ENCODE measurements at places on chromosomes 2 and 18.

GRCh38 chr2:175690113-175690837, 311.8 kb downstream of the LNPK start:
- DNase-seq, result peak; percentile 33

- DNase-seq, result no peak
Observed at GRCh38 chr2:174874085-174874484, 109.8 kb upstream of the CHRNA1 start.

DNA sequence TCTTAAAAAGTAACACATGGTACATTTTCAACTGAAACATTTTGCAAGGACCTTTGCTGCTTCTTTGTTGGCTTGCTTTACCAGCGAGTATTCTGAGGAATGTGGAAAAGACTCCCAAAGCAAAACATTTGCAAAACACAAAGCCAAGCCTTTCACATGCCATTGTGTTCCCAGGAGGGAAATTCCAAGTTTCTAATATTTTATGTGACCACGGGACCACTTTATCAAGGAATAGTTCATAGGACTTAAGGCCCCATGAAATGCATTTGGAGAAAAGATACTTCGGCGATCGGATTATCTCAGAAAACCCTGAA, 26.2 kb downstream of the CYP27C1 start:
- DNase-seq, result no peak

GRCh38 chr2:60992985-60993392, 24.5 kb upstream of the PEX13 start:
- no peak for DNase-seq

DNA sequence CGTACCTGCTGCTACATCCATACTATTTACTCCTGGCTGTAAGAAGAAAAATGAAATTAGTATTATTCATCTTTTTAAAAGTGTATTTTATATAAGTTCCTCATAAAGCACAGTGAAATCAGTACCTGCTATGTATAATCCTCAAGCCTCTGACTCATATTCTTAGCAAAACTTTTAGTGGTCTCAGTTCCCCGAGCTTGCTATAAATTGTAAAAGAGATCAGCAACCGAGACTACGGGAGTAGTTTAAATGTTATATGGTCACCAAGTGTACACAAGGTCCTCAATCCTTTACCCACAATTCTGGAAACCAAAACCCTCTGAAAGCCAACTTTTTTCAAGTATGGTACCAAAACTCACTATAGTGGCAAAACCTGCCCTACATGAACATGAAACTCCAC, 24.2 kb downstream of the PRPF40A start:
- no peak for DNase-seq

- DNase-seq, result no peak
Observed at GRCh38 chr2:105102963-105103421, 65.1 kb downstream of the MRPS9 start.

DNA sequence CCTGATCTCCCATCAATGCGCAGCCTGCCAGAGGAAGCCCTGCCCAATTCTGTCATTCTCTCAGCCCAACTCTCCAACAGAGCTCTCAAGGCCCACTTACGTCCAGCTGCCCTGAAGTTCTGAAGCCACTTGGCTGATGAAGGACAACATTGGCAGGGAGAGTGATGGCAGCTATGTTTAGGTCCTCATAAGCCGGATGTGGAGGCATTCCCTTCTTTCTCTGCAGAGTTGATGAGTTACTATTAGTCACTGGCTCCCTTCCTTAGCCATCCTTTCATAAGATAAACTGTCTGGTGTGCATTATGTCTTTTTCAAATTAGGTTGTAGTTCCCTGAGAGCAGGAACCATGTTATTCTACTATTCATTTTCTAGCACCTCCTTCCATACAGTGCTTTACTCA, 22.5 kb upstream of the TACR1 start:
- DNase-seq, result no peak

DNA sequence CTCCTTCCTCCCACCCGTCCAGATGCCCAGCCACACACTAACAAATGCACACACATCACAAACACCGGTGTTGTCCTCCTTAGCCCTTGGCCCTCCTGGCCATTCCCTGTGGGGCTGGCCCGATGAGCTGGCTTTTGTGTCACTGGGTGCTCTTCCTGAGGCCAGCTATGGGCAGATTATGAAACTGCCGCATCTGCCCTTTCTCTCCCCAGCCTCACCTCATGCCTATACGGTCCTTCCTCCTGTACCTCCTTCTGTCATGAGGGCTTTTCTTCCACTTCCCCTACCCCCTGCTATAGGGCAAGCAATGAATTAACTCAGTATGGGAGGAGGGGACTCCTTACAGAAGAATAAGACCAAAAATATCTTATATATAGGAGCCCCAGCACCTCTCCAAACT, 10.3 kb upstream of the INO80C start:
- no peak for DNase-seq

- DNase-seq, result no peak
Observed at GRCh38 chr2:128735296-128735960, 416.8 kb upstream of the HS6ST1 start.

DNA sequence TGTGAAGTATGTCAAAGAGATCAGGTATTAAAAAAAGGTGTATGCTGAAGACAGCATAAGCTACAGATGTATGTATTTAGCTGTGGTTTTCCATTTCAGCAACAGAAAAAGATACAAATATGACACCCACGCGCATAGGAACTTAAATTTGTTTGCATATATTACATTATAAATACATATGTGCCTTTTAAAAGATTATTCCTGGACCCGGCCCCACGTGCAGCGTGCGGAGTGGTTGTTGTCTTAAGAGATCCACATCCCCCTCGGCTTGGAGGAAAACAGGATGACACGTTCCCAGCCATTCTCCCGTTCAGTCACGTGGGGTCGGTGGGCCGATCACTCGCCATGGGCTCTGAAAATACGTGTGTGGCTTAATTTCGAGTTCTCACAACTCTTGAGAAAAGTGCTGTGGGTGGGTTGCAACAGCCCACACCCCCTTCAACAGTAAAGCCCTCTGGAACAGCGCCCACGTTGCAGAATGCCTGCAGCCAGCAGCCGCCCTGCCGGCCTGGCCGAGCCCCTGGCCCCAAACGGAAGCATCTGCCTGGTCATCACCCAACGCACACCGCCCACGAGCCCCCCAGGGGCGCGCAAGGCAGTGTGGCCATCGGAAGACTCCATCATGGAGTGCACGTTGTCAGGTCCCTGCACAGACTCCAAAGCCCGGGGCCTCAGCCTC, 18.6 kb upstream of the KCNG2 start:
- no peak for DNase-seq

DNA sequence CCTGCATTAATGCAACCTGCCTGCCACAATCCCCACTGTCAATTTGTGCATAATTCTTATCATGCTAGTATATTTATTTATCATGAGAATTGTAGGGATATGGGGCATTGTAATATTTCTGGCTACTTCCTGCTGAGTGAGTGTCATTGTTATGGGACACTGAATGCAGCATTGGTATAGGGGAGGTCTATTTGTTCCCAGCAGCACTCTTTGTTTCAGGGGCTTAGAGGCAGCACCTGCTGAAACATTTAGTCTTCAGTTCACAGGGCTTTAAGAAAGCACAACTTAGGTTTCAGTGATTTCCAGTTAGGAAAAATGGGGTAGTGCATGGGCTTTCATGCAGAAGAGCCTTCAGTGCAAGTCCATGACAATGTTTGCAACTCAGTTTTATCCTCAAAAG, 23.6 kb downstream of the SULT1C3 start:
- DNase-seq, result no peak

DNA sequence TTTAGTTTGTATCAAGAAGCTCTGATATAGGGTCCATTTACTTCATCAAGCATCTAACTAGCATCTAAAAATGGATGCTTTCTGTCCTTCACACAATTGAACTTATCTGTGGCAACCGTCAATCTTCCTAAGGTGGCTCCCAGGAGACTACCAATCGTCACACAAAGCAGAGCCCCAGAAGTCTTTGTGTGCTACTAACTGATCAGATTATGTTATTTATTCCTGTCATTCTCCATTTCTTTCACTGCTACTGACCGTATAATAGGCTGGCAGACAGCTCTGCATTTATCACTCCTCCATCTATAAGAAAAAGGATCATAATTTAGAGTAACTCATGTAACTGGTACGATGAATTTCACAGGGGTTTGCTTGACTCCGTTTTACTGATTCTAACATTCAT, 585.0 kb upstream of the NXPH2 start:
- DNase-seq, result no peak

- DNase-seq, result no peak
Observed at GRCh38 chr2:112879491-112880041, 31.4 kb upstream of the IL37 start.

DNA sequence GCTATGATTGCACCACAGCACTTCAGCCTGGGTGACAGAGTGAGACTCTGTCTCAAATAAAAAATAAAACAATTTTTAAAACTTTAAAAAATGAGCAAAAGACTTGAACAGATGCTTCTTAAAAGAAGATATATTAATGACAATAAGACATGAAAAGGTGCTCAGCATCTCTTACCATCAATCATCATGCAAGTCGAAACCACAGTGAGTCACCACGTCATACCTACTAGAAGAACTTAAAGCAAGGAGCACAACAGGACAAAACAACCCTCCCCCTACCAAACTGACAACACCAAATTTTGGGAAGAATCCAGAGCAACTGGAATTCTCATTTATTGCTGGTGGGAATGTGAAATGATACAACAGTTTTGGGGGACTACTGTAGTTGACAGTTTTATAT, 251.6 kb downstream of the BCL2 start:
- no peak for DNase-seq

GRCh38 chr2:20930928-20931327, 108.0 kb upstream of the LDAH start:
- no peak for DNase-seq

DNA sequence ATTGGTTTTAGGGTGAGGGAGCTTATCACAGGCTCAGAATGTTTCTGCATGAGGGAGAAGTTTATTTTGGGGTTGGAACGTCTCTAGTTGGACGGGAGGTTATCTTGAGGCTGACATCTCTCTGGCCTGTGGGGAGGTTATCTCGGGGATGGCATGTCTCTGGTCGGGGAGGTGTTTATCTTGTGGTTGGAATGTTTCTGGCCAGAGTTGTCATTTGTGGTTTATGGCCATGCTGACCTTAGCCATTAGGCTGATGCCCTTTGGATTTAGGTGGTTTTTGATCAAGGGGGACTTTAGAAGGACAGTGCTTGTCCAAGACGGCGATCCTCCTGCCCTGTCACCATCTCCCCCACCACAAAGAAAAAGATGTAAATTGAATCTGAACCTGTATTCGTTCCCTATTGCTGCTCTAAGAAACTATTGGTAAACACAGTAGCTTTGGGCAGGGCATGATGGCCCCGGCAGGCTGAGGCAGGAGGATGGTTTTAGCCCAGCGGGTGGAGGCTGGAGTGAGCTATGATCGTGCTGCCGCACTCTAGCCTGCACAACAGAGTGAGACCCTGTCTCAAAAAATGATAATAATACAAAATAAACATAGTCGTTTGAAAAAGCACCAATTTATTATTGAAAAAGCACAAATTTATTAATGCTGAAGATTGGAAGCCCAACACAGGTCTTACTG, 17.8 kb upstream of the MPPE1 start:
- DNase-seq, result no peak

DNA sequence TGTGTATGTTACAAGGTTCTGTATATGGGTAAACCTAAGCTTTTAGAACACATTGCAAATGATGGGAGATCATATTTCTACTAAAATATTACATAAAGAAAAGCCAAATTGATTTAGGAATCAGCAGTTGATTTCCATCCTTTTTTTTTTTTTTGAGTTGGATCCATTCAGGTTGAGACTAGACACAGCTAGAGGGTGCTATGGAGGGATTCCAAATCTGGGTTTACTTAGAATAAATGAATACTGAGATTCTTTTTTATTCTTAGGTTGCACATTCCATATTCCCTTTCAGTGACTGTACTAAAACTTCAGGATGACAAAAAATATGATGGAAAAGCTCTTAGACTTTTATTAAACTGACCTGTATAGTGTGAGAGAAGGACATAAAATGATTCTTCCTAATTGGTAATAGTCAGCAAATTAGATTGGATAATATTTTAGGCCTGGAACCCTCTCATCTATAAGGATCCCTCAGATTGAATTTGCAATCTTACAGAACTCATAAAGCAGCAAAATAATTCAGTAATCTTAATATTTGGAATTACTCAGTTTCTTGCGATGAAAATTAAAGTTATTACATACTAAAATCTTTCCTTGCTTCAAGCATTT, 183.3 kb upstream of the SESTD1 start:
- DNase-seq, result no peak

GRCh38 chr2:241985986-241986329, 116.4 kb downstream of the RTP5 start:
- no peak for DNase-seq

GRCh38 chr18:11883153-11883552, 25.0 kb downstream of the MPPE1 start:
- DNase-seq, result no peak

GRCh38 chr2:141021109-141021508, 1109.7 kb downstream of the LRP1B start:
- no peak for DNase-seq

DNA sequence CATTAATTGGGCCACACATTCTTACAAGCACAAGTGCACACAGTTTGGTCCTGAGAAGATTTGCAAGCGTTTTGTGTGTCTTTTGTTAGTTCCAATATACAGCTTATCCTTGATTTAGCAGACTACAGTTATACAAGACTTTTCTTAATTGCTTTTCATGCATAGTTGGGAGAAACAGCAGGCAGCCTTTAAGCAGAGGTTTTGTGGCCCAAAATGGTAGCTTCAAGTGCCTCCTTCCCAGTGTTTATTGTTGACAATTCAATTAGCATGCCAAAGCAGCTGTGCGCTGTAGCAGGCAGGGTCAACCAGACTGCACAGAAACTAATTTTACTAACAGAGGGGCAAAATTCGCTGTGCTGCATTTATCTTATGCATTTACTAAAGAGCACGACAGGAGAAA, 47.5 kb downstream of the FRZB start:
- DNase-seq, result peak; percentile 56

- no peak for DNase-seq
Observed at GRCh38 chr18:40577239-40577980, 1377.6 kb upstream of the PIK3C3 start.

- no peak for DNase-seq
Observed at GRCh38 chr2:205463466-205464025, 218.8 kb upstream of the NRP2 start.

DNA sequence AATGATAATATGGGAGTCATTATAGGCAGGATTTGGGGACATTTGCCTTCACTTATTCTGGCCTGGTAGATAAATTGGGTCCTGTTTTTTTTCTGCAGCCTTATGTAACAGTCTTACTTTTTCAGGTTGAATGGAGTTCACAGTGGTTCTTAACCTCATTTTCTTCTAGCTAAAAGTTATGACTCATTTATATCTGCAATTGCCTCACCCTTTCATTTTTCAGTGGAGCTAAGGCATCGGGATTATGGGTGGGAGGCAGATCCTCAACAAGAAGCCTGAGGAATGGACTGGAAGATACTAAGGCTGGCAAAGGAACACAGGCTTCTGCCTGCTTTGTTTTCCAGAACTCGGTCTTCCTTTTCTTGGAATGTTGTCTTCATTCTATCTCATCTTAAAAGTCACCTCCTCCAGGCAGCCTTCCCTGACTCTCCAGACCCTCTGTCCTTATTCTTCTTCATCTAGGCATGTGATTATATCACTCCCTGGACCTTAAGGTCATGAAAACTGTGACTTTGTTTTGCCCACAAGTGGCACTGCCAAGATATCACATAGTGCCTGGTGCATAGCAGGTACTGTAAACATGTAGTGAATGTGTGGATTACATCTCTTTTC, 41.0 kb upstream of the ACSL3 start:
- DNase-seq, result no peak

- peak; percentile 12 for DNase-seq
Observed at GRCh38 chr2:28780496-28780895, 28.9 kb downstream of the PPP1CB start.
